ENCODE measurements at places on chromosomes 6 and 20.
A peak's percentile ranks its signal among the peaks of the same experiment; 100 is the strongest.

DNA sequence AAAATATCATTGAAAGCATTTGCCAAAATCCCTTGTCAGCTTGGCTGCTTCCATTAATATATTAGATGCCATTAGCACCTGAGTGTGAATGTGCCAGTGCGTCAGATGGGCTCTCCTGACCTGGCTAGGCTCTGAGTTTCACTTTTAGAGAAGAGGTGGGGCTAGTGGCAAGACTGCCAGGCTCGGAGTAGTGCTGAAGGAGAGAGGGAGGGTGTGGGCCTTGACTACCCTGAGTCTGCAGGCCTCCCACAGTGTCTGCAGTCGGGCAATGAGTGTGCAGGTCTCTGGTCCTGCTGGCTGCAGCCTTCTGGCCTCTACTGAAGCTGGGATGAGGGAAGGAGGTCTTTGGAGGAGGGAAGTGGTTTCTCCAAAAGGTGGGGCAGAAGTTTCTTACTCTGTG lies 34.6 kb upstream of the PNPLA1 start:
- no peak for DNase-seq

- DNase-seq = no peak
These were observed 632.9 kb downstream of the MAFB start for GRCh38 chr20:40056171-40056570.

GRCh38 chr6:29887819-29888776 lies 54.2 kb upstream of the HLA-A start:
- peak; percentile 15 for DNase-seq

DNA sequence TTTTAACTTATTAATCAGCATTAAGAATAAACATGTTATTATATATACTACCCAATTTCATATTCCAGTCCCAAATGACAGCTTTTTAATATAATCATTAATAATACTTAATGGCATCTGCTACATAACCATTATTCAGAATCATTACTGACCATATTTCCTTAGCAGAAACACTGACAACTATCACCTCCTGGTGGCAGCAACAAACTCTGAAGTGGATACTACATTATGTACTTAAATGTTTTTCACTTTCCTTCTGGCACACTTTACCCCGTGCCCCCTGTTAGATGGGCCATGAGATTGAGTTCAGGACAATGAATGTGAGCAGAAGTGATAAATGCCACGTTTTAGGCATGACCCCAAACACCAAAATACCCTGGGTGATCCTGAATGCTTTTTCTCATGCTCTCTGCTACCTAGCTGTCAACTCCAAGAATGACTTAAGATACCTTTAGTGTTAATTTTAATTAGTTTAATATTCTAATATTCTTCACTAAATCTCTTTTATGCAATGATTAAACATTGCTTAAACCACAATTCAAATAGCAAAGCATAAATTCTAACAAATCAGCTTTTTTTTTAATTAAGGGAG lies 77.1 kb downstream of the LMBRD1 start:
- peak; percentile 42 for DNase-seq

GRCh38 chr6:142867988-142868812 lies 76.8 kb downstream of the HIVEP2 start:
- DNase-seq = peak; percentile 59

DNA sequence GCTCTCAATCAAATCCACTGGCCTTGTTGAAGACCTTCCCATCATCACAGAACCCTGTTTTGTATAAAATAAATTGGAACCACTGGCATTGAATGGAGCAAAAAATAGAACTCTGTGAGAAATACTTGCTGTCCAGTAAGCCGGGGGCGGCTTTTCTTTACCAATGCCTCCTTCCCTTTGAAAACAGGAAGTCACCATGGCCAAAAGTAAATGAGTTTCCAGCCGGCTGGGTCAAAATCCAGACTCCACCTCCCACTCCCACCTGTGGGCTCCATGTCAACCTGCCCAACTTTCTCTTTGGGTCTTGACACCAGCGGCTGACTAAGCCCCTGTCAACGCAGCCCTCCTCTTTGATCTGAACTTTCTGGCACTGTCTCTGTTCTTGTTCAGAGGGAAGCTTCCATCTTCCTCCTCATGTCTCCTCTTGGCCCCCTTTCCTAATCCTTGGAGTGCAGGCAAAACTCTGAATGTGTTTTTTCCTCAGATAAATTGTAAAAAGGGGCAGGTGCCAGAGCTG lies 95.2 kb downstream of the TFAP2C start:
- no peak for DNase-seq

GRCh38 chr6:30625511-30625910 lies 1.2 kb upstream of the ATAT1 start:
- DNase-seq = no peak

DNA sequence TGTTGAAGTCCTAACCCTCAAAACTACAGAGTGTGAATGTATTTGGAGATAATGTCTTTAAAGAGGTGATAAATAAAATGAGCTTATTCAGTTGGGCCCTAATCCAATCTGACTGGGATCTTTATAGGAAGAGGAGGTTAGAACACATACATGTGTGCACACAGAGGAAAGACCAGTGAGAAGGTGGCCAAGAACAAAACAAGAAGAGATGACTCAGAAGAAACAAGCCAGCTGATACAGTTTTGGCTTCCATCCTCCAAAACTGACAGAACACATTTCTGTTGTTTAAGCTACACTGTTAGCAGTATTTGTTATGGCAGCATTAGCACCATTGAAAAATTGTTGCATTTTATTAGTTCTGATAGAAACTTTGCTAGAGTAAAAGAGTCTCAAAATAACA lies 609.3 kb upstream of the IMPG1 start:
- DNase-seq = peak; percentile 9

DNA sequence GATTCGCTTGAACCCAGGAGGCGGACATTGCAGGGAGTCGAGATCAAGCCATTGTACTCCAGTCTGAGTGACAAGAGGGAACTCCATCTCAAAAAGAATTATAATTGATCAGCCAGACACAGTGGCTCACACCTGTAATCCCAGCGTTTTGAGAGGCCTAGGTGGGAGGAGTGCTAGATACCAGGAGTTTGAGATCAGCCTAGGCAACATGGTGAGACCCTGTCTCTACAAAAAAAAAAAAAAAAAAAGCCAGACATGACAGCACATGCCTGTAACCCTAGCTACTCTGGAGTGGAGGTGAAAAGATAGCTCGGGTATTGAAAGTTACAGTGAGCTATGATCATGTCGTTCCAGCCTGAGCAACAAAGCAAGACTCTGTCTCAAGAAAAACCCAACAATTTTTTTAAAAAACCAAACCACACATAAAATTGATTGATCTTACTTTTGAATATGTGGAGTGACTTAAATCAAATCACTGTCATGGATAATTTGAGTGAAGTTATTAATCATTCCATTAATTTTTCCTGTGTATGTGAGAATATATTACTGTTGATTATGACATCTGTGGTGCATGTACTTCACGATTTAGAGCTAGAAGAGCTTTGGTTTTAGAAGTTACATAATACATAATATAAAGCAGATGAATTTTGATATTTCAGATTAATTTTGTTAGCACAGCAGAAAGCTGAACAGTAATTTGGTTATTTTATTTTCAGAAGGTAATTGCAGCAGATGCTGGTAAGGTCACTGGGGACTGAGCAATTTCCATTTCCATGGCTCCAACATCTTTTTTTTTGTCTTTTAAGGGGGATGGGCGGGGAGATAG lies 34.4 kb downstream of the NCOA7 start:
- DNase-seq = no peak

GRCh38 chr6:23659125-23659524 lies 466.9 kb upstream of the NRSN1 start:
- DNase-seq = peak; percentile 14

DNA sequence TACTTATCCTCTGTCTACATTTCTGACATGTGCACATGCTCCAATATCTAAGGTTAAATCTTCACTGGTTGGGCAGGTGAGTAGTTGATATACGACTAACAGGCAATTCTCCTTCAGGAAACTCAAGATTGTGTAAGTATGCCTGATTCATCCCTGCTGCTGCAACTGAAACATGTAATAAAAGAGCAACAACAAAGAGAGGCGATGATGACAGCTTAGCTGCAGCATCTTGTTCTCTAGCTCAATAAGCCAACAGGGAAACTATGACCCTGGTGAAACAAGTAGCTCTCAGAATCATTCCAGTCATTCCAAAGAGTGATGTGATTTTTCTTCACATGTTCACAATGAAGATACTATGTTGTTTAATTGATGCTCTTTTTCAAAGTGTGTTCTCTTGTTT lies 74.4 kb downstream of the ELOVL4 start:
- DNase-seq = peak; percentile 31

DNA sequence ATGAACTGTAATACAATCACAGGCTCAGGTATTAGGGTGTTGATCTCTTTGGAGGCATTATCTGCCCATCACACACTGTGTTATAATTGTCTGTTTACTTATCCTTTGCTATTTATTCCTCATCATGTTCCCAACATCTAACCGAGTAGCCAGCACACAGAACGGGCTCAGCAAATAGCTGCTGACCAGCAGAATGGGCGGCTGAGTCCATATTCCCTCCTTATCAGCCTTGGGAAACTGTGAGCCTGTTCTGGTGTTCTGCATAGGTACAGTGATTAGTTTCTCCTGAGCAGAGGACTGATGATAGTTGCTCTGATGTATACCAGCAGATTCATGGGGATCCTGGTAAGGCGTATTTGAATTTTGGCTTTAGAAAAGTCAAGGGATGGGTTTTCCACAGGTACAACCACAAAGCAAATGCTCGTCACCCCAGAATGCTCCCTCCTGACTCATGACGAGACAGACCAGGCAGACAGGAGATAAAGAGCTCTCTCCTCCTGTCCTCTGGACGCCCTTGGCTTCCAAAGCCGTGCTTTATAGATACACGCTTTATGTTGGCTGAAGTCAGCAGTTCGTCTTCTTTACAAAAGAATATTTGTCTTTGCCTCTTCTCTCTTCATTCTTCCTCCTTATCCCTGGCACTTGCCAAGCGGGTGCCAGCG lies 166.7 kb downstream of the TTLL2 start:
- DNase-seq = no peak

DNA sequence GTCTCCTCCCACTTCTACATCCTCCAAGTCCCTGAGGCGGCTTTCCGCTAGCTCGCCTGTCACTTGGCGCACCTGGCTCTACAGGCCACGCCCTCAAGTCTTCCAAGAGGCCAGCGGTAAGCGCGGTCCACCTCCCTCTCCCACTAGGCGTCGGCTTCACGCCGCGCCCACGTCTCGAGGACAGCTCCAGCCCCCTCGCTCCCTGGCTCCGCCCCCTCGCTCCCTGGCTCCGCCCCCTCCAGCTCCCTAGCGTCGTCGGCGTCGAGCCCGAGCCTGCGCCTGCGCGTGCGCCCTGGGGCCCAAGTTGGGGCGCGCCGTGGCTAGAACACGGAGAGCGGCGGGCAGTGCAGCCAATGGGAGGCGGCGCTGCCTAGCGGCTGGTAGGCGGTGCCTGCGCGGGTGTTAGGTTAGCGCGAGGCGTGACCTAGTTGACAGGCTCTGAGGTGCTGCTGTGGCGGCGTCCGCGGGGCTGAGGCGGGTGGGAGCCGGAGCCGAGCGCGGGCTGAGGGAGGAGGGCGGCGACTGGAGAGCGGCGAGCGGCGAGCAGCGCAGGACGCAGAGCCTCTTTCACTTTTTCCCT lies at the start of gene MACROD2:
Gene MACROD2 (plus strand): TSS at position 431 of the 580 bp plus-strand sequence.
- DNase-seq = peak; percentile 92

DNA sequence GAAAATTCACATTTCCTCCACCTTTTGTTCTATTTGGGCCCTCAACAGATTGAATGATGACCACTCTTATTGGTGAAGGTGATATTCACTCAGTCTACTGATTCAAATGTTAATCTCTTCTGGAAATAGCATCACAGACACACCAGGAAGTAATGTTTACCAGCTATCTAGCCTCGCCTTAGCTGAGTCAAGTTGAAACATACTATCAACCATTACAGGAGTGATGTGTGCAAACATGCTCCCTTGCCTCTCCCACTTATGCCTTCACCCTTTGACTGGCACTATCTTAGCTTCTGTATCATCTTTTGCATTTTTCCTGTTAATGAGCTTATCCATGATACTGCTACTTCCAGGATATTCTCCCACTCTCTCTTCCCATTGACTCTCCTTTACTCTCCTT lies 191.9 kb downstream of the CENPW start:
- DNase-seq = no peak

DNA sequence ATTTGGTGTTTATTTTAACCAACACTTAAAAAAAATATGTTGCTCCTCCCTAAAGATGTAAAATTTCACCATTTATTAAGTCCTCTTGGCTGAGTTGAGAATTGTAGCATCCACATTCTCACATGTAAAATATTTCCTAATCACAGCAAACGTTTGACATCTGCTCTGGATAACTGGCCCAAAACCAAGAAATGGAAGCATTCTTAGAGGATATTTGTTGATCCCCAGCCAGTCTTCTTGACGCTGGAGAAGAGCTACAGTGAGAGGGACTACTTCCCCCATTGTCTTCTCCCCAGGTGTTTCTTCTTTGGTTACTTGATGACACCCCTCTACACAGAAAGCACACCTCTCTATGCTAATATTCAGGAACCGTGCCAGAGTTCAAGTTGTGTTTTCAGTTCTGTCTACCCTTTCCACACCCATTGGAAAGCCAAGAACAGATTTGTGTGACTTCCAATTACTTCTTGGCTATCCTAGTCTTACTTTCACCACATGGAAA lies 454.5 kb upstream of the JAG1 start:
- no peak for DNase-seq

DNA sequence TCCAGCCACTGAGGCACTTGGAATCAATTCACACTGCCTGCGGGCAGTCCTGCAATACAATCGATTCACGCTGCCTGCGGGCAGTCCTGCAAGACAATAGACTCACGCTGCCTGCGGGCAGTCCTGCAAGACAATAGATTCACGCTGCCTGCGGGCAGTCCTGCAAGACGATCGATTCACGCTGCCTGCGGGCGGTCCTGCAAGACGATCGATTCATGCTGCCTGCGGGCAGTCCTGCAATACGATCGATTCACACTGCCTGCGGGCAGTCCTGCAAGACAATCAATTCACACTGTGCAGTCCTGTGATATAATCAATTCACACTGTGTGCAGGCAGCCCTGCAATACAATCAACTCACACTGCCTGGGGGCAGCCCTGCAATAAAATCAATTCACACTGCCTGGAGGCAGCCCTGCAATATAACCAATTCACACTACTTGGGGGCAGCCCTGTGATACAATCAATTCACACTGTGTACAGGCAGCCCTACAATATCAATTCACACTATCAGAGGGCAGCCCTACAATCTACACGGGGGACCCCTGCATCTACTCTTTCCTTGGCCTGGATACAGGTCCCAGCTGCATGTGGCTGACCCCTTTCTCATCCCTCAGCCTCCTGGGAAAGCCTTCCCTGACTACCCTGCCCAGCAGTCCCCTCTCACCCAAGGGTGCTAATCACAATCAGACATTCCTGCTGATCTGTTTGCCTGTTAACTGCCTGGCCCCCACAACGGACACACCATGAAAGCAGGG lies 10.4 kb downstream of the TAF4 start:
- no peak for DNase-seq

GRCh38 chr6:121055572-121056163 lies 278.6 kb downstream of the TBC1D32 start:
- peak; percentile 64 for DNase-seq

- no peak for DNase-seq
These were observed 145.1 kb downstream of the CLIC5 start for GRCh38 chr6:45870531-45870930.

DNA sequence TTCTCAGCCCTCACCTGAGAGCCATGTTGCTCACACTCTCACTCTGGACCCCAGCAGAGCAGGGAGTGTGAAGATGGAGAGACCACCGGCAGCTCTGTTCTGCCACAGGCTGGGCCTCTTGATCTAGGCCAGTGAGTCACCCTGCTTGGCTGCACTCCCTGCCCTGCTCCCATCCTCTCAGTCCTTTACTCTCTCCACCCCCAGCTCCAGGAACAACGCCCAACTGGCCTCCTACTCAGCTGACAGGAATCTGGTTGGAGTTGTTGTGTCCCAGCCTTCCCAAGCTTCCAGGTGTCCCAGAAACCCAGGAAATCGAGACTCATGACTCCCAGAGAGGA lies at the start of gene PSORS1C1:
Gene PSORS1C1 (plus strand): TSS at position 260 of the 338 bp plus-strand sequence. CDS start 14,833 bp downstream, outside the sequence.
- DNase-seq = peak; percentile 96

GRCh38 chr20:36141310-36141709 lies 13.2 kb upstream of the EPB41L1 start:
- no peak for DNase-seq

All from astrocyte of the spinal cord (primary cell).